ENCODE measurements at places on chromosomes 4 and X.

DNA sequence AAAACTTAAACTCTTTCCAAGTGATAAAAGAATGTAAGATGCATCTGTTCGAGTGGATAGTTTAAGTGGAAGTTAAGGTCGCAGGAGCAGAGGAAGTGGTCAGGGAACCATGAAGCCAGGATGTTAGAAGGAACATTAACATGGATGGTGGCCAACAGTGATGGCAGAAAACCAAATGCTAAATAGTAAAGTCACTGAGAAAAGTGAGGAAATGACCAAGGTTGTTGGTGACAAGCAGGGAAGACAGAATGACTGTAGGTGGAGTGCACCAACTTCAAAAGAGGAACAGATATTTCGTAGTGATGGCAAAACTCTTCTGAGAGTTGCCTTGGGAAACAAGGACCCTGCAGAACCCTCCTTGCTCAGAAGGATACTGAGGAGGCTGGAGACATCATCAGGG, 226.2 kb downstream of the PALLD start:
- no peak for DNase-seq

DNA sequence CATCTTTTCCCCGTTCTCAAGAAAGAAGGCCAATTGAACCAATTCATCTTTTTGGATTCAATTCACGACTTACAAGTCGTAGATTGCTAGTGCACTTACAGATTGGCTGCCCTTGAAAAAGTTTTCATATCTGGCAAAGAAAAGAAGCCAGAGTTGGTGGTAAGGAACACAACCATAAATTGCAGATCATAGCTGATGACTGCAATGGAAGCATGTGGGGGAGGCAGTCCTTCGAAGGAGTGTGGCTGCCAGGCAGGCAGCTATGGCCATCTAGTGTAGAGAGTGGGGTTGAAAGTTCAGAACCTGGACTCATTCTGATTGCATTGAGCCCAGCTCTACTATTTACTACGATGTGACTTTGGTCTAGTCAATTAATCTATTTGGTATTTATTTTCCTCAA, 4.5 kb downstream of the GPM6A start:
- DNase-seq = no peak

DNA sequence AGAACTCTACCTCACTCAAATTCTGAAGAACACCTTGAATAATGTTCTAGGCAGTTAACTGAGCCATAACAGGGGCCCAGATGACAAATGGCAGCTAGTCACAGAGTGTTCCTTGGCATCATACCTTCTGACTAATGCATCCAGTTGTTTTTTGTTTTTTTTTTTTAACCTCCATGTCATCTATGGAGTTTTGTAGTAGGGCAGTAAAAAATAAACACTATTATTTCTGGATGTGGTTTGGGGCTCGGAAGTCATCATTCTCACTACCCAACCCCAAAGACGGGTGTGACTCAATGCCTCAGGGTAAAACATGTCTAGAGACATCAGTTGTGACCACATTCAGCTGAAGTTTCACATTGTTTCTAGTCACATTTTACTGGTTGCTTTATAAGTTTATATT, 31.2 kb upstream of the MCF2 start:
- no peak for DNase-seq

GRCh38 chrX:15973299-15973698, 118.7 kb upstream of the AP1S2 start:
- no peak for DNase-seq

DNA sequence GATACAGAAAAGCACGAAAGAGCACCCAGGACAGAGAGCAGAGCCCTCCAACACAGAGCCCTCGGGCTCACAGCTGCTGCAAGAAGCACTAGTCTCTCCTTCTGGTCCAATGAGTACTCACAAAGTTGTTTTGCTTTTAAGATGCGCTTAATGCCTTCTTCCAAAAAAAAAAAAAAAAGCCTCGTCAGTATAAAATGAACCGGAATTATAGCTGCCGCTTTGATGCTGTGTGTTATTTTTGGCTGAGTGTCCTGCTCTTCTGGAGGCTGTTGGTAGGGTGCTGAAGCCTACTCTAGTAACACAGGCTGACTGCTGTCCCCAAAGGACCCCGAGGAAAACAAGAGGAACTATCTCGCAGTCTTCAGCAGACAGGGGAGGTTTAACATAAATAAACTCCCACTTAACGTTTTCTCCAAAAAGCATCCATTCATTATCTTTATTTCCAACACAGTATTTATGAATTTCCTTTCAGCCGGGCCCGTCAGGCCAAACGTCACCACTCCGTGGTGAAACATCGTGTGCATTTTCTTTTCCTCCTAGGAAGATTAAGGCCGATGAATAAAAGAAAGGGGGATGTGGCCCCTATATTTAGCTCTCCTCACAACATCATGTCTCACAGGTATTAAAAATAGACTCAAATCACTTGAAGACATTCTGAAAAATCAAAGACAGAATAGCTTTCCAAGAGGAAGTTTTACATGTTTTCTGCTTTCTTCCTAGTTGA, 213.7 kb upstream of the PPARGC1A start:
- no peak for DNase-seq

GRCh38 chr4:130395871-130396270, 1299.9 kb downstream of the C4orf33 start:
- no peak for DNase-seq
